ENCODE measurements at places on chromosomes 2 and 18.

DNA sequence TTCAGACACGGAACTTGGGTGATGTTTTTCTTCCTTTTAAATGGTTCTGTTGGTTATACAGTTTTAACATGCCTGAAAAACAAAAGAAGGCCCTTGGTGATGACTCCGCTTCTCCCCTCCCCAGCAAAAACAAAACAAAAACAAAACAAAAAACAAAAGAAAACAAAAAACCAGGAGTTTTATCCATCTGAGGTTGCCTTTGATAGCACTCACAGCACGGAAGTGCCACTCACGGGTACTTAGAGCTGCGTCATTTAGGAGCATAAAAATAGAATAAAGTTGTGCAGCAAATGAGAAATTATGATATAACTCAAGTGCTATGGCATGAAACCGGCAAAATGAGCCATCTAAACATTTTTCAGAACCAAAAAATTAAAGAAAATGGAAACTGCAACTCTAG is 57.7 kb downstream of the ZEB2 start:
- no peak for DNase-seq

DNA sequence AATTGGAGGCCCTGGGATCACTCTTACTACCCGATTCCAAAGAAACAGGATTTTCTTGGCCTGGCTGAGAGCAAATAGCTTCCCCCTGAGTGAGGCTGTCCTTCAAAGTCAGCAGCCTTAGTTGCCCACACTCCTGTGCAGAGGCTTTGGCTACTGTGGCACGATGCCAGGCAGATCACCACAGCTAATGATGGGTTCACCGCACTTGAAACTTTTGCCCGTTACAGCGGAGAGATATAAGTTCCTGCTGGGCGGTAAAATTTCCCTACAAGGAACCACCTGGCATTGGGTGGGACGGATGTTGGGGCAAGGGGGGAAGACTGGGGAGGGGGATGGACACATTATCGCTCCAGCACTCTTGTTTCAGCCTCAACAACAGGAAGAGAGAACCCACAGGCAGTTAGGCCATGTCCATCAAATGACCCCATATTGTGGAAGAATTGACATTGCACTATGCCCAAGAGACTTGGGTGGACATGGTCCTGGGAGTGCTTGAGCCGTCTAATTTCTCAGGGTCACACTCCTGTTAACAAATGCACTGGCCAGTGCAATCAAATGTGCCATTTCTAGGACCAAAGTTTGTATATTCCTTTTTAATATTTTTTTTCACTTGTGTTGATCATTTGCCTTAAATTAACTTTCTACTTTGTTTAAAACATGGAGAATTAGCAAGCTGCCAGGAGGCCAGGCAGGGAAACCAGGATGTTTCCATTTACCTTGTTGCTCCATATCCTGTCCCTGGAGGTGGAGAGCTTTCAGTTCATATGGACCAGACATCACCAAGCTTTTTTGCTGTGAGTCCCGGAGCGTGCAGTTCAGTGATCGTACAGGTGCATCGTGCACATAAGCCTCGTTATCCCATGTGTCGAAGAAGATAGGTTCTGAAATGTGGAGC is 4.4 kb downstream of the IL1B start:
- DNase-seq, result no peak

DNA sequence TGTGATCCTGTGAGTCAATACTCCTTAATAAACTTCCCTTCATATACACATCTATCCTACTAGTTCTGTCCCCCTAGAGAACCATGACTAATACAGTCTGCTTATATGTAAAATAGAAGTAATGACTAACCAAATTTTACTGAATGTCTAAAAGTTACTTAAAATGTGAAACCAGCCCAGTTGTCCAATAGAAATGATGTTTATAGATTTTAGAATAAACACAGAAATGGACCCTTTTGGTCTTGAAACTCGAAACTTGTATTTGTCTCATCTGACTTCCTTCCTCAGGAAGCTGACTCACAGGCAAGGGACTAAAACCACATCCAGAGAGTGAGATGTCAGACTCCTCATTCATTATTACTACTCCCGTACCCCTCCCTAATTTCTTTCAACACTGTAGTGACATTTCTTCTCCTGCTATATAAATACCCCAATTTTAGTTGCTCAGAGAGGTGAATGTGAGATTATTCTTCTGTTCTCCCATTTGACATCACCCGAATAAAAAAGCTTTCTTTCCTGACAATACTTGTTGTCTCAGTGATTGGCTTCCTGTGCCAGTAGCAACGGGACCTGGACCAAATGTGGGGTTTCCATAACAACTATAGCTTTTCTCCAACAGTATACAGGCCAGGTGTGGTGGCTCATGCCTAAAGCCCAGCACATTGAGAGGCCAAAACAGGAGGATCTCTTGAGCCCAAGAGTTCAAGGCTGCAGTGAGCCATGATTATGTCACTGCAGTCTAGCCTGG is 486.0 kb downstream of the ERBB4 start:
- DNase-seq, result peak; percentile 93

GRCh38 chr18:55864281-55864680 is 276.3 kb upstream of the TCF4 start:
- DNase-seq, result no peak

GRCh38 chr2:205197468-205198139 is 484.7 kb upstream of the NRP2 start:
- DNase-seq, result no peak

GRCh38 chr18:44788334-44788733 is 107.6 kb downstream of the SETBP1 start:
- no peak for DNase-seq

- no peak for DNase-seq
Measured at GRCh38 chr2:100274076-100274475, 48.2 kb downstream of the LONRF2 start.

- DNase-seq, result peak; percentile 79
Measured at GRCh38 chr2:105397025-105397722, 1.7 kb downstream of the FHL2 start.

All from M059J (cell line).